ENCODE measurements at places on chromosomes 6 and 20.

DNA sequence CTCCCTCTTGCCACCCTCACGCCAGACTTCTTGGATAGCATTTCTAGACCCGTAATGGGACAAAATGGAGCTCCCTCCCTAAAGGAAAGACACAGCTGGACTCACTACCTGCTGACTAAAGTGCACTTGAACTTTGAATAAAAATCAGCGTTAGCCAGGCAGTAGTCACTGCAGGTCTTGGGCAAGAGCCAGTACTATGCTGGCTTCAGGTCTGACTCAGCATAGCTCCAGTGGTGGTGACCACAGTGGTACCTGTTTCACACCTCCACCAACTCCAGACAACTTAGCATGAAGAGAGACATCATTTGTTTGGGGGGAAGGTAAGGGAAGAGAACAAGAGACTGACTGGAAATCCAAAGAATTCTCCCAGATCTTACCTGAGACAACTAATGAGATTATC lies 906.8 kb downstream of the GRIK2 start:
- no peak for DNase-seq

DNA sequence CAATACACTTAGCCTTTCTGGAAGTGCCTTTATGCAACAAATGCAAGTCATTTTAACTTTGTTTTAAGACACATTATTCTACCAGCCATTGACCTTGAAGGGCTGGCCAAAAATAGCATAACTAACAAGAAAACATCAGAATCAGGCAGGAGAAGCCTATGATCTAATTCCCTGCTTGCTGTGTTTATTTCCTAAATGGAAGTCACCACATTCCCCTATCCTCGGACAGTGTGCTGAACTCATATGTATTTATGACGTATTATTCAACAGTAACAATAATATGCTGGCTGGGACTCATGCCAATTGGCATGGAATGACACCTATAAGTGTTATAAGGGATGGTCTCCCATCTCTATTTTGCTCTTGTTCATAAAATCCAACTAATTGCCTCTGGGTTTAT lies 140.7 kb downstream of the MAP3K7 start:
- DNase-seq = peak; percentile 54

DNA sequence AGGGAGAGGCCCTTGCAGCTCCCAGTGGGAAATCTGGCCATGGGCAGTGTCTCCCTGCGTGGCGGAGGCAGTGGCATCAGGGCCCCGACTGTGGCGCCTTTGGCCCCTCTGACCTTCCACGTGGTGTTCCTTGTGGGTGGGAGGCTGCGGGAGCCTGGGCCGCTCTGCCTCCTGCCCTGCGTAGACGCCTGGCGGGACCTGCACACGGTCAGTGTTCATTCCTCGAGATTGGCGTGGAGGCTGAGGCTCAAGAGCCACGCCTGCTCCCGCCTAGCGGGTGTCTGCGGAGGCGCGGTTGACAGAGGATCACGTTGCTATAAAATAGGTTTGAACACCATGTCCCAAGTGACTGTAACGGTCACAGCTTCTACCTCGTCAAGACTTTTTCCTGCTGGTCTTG lies 14.0 kb downstream of the COL9A3 start:
- DNase-seq = no peak

- DNase-seq = peak; percentile 45
Observed at GRCh38 chr20:46681032-46681854, 8.0 kb downstream of the TP53RK start.

DNA sequence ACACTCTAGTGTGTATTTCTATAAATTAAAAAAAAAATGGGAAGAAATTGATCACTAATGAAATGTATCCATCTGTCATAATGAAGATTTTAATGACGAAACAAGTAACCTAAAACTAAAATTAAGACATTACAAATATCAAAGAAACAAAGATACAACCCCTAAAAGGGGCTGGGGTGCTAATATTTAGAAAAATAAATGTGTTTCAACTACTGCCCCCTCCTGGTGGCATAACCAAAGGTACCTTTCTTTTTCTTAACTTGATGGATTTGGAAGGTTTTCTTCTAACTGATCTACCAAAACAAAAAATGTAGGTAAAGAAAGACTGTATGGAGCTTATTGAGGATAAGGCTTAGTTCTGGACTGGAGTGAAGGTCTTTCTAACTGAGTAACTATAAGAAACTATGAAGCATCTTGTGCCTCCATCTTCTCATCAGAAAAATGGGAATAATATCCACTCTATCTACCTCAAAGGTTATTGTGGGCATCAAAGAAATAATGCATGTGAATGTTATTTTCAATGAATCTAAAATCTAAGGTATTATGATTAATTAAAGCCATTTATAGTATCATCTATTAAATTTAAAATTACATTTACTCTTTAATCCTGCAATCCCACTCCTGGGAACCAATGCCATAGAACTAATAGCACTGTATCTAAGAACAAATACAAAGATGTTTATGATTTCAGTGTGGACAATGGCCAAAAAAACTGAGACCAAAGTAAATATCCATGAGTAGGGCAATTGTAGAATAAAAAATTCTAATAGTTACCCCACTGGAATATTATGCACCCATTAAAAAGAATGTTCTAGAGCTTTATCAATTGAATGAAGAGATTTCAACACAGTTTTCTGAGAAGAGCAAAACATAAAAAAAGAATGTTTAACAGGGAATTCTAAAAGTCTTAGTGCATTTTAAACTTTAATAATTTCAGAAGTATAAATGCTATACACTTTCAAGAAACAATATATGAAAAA lies 117.2 kb downstream of the BACH2 start:
- DNase-seq = no peak

- DNase-seq = peak; percentile 52
Observed at GRCh38 chr20:48025661-48026060, 240.4 kb upstream of the SULF2 start.

DNA sequence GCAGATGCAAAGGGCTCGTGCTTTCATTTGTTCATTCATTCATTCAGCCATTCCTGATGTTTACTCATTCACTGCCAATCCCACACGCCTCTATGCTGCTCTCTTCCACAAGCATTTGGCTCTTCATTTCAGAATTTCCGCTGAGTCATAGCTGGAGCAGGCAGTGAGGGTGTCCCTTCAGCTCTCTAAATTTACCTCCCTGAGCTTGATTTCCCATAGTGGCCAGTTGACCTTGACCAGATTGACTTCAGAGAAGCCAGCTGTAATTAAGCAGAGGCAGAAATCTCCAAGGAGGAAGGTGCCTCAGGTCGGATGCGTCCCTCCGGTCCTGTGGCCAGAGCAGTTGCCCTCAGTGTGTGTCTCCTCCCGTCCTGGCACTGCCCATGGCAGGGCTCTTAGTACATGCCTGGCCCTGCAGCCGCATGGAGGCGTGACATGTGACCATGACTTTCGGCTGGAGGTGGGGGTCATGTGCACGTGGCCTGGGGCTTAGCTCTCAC lies 267.2 kb upstream of the ECI2 start:
- DNase-seq = peak; percentile 89

- DNase-seq = peak; percentile 31
Observed at GRCh38 chr20:64223526-64224067, 32.0 kb upstream of the PCMTD2 start.

- DNase-seq = no peak
Observed at GRCh38 chr6:40504274-40504673, 82.9 kb downstream of the LRFN2 start.

GRCh38 chr6:105900125-105900937 lies 185.8 kb upstream of the PRDM1 start:
- DNase-seq = peak; percentile 40

DNA sequence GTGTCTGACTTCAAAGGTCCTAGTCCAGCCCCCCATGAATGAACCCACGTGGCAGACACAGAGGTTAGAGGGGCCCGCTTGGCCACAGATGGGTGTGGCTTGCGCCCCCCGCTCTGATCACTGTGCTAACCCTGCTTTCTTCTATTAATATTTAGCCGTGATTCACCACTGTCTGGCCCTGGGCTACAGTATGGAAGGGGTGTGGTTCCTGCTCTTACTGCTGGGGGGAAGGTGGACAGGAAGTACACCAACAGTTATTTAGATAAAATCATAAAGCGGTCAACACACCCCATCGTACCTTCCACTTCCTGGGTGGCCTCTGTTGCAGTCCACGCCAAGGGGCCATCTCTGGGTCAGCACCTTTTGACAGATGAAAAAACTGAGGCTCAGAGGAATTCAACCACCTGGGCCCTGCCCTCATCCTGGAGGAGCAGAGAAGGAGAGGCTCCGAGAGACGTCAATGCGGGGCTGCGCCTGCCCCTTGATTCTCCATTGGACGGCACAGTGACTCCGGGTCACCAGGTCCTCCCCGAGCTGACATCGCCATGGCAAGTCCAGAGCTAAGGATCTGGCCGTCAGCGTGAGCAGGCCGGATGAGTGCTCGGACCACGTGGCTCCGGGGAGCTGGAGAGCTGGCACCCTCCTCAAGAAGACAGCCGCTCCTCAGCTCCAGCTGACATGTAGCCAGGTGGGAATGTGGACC lies 206.3 kb downstream of the PREX1 start:
- DNase-seq = peak; percentile 31

- DNase-seq = no peak
Observed at GRCh38 chr6:166308033-166308768, at the start of gene PRR18. PRR18 (minus strand) TSS chr6:166308392; CDS start chr6:166308142, 250 bp downstream.
